Glutamatergic neuron (in vitro differentiated cells): ENCODE measurements at places on chromosomes 6 and 20. TPM values are rescaled to one million over a fixed set of nuclear protein-coding genes. Genes with fewer than 3 reads are reported as not detected.
A peak's percentile ranks its signal among the peaks of the same experiment; 100 is the strongest.

GRCh38 chr6:113599444-113599843, 257.7 kb upstream of the MARCKS start:
- no peak for DNase-seq

- peak; percentile 94 for DNase-seq
Observed at GRCh38 chr6:130365166-130366106, at the start of gene TMEM200A. TSS of gene TMEM200A (plus strand) at chr6:130366017. CDS start at chr6:130440423, 74,406 bp downstream.

DNA sequence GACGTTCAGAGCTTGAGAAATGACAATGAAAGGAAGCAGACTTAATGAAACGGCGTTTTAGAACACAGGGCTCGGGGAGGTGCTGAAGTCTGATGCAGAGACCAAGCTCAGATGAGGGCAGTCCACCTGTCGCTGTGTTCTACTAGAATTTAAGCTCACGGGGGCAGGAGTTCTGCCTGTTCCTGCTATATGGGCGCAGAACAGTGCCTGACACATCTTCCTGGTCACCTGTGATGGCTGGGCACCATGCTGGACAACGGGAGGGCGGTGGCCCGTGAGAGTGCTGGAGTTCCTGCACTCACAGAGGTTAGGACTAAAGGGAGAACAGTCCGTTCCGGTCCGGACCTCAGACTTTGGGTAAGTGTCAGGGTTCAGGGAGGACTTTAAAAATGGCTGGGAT, 130.6 kb downstream of the ERMARD start:
- no peak for DNase-seq

The C6orf58 gene
- total RNA-seq, result not detected

- DNase-seq, result no peak
Observed at GRCh38 chr6:61887423-61887822, 398.6 kb downstream of the KHDRBS2 start.

The MOG gene
- not detected for total RNA-seq

The MARCKS gene
- 442 TPM for total RNA-seq

DNA sequence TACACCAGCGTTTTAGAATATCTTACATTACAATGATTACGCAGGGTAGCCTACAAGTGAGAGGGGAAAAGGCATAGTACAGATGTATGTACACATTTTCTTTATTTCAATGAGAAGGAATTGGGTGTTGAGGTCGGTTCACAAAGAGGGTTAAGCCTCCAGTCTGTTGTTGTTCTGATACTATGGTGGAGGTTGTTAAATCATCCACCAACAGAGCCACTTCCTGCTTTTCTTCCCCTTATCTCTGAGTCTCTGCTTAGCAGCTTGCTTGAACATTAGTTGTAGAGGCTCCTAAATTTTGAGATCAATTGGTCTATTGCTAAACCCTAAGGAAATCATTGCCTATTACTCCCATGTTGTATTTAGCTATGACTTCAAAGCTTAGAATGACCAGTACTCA, 7.3 kb downstream of the RGS17 start:
- DNase-seq, result no peak

The SLC32A1 gene
- 0.59 TPM for total RNA-seq

GRCh38 chr6:43869792-43870659, 100.0 kb downstream of the VEGFA start:
- no peak for DNase-seq

GRCh38 chr6:67687396-67687795, 947.7 kb upstream of the ADGRB3 start:
- DNase-seq, result no peak

DNA sequence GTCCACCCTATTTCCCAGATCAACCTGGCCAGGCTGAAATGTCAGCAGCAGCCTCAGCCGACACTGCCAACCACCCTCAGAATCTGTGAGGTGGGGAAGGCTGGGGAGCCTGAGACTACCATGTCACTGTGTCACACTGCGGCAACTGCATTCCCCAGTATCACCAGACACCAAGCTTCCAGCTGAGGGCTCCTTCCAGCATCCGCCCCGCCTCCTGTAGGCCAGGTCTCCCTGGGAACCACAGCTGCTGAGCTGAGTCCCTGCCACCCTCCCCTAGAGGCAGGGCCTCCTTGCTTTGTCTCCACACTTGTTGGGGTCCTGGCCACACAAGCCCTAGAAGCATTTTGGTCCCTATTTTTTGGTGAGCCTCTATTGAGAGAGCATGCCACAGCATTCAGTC, 115.7 kb downstream of the UNC5CL start:
- DNase-seq, result no peak

GRCh38 chr6:146909886-146910285, 294.3 kb upstream of the STXBP5 start:
- DNase-seq, result no peak

DNA sequence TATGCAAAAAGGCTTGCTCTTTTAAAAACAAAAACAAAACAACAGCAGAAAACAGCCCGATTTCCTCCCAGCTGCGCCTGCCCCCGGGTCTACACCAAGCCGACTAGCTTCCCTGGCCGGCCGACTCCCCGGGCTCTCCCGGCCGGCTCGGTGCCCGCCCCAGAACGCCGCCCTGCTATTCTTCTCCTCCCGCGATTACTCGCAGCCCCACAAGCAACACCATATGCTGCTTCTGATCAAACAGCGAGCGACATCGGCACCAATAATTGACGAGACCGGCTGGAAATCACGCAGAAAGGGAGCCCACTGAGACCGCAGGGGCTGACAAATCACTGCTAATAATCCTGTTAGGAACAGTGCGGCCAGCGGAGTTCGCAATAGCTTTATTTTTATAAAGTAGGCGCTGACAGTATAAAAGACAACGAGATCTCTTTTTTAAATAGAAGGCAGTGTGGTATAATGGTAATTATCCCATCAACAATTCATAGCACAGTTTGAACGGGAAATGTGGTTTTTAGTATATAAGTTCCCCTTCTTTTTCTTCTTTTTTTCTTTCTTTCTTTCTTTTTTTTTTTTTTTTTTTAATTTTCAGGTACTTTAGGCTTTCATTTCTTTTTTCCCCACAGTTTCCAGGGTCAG, 3.3 kb downstream of the SIM1 start:
- peak; percentile 75 for DNase-seq

- peak; percentile 82 for DNase-seq
Observed at GRCh38 chr20:46978951-46979491, 84.4 kb downstream of the EYA2 start.

- DNase-seq, result peak; percentile 56
Observed at GRCh38 chr6:6711832-6712448, 123.4 kb downstream of the LY86 start.

The KCTD20 gene
- 29.1 TPM for total RNA-seq

- no peak for DNase-seq
Observed at GRCh38 chr6:65229825-65230224, 477.2 kb downstream of the EYS start.

The ACTL10 gene
- total RNA-seq, result 1.0 TPM

DNA sequence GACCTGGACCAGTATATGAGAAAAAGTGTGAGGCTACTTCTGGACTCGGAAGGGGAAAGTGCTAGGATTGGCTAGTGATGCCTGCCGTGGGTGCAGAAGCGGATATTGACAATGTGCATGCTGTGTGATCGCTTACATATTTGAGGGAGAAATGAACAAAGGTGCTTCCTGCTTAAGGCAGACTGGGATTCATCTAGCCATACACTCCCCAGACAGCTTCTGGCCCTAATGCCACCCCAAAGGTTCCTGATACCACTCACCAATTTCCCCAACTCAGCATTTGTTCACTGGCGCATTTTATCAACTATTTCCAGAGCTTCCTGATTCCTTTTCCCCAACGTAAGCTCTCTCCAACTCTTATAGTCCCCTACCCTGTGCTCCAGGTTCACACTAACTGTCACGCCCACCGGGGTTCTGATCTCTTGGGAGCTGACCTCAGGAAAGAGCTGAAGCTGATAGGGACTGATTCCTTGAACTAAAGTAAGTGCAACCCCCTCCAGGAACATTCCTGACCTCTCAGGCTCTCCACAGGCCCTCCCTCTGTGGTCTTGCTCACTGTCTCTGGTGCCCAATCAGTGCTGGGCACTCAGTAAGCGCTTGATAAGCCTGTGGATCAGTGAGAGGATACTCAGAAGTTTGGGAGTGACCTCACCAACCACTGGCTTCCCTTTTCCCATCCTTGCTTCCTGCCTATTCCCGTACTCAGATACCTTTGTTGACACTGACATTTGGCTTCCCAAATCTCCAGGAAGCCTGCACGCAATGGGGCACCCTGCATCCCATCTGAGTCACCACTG, 73.3 kb downstream of the MRPL14 start:
- no peak for DNase-seq

The FOXA2 gene
- total RNA-seq, result not detected

DNA sequence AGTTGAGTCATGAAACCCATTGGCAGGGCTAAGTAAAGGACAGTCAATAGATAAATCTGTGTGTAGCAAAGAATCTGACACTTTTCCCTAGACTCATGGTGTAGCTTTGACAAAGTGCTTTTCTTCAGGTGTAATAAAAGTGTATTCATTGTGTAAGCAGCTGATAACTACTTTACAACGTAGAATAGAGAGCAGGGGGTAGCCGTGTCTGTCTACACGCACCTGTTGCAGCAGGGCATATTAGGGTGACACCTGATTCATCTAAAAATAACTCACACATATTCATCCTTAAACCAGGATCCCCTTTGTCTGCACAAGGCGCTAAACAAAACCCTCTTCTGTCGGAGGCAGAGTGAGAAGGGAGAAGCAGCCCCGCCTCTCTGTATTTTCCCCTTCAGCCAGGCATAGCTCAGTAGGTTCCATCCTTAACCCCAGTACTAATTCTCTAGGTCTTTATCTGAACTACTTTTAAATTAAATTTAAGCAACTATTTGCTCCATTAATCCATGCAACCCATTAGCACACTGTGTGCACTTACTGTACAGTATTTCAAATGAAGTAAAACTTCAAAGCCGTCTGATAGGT, 306.7 kb upstream of the SASH1 start:
- no peak for DNase-seq

The GNAS-AS1 gene
- 11.7 TPM for total RNA-seq

GRCh38 chr6:134662077-134662700, 287.7 kb downstream of the ALDH8A1 start:
- DNase-seq, result no peak

The RIPOR3 gene
- total RNA-seq, result not detected

DNA sequence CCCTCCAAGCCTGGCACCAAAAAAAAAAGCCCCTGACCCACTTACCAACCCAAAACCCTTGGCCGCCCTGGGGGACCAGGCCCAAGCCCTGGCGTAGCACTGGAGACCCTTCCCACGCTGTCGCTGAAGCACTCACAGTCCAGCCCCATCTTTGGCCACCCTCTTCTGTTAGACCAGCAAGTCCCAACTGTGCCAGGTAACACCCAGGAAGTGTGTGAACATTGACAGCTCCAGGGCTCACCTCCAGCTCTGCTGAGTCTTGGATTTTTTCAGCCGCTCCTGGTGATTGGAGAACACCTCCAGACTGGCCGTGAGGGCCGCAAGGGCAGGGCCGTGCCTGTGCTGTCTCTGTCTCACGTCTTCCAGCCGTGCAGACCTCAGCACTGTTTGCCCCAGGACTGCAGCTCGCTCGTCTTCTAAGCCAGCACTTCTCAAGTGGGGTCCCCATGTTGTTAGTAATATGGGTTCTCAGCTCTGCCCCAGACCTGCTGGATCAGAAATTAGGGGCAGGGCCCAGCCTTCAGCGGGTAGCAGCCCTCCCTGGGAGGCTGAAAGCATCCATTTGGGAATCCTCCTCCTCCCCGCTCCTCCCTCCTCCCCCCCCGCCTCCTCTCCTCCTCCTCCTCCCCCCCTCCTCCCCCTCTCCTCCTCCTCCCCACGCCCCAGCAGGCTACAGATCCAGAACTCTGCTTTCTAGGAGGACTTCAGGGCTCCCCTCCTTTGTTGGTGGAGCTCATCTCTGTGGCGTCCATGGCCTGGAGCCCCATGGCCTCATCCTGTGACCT, 18.1 kb downstream of the NPEPL1 start:
- DNase-seq, result peak; percentile 17

DNA sequence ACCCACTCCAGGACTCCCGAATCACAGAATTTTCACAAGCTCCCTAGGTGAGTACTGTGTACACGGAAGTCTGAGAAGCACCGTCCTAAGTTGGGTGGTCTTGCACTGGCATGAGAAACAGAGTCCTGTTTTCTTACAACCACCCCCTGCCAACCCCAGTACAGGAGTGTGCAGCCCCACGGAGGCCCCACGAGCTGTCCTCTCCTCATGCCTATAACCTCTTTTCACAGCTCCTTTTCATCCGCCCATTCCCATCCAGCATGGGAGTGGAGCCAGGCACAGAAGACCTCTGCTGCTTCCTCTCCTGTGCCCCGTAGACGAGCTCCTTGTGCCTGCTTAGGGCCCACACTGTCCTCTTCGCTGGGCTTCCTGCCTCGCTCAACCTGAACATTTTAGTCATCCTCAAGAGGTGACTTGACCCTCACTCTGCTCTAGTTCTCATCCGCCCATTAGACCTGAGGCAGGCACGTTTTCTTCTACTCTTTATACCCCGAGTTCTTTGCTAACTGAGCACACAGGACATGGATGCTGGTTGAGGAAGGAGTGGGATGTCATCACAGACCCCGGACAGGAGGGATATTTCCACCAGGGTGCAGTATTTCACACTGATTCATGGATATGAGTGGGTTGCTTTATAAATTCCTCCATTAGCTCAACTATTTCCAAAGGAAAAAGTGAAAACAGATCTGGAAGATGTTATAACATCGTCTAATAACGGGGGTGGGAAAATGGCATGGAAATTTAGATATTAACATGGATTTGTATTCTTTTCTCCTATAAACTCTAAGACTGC, 160.5 kb downstream of the TTLL2 start:
- DNase-seq, result no peak

GRCh38 chr20:25099601-25100140, 17.7 kb upstream of the VSX1 start:
- no peak for DNase-seq

The SIRPB1 gene
- total RNA-seq, result not detected

DNA sequence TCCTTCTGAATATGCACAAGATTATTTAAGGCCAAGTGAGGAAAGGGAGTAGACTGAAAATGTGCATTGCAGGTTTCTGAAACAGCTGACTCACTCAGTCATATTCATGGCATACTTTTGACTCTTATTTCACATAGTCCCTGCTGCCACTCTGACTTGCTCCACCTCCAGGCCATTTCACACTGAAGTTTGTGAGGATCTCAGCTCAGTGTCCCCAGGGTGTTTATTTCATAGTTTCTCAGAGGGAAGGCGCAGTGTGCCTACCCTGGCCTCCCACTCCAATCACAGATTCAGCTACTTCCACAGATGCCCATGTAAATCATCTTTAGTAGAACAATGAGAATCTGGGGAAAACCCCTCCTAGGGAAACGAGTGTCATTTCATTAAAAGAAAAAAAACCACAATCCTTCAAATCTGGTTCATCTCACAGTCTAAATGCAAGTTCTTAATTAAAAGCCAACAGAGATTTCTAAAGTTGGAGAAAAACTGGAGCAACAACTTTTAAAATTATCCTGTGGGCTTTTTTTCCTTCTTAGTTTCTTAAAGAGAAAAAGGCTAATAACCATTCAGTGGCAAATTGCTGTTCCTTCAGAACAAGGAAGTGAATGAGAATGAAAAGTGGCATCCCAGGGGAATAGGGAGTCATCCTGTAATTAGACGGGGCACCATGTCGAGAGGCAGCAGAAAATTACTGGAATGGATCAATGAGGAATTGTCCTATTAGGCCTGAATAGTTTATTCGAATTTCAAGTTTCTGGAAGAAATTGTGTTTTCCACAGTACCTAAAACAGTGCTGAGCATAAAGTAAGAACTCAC, 133.6 kb downstream of the TFAP2B start:
- DNase-seq, result no peak

- DNase-seq, result no peak
Observed at GRCh38 chr20:47792021-47792618, 6.8 kb upstream of the SULF2 start.

- DNase-seq, result peak; percentile 52
Observed at GRCh38 chr20:1946762-1947534, 46.9 kb downstream of the PDYN start.
